ENCODE measurements at places on chromosomes 1 and 21.

- no peak for DNase-seq
These were observed 25.4 kb upstream of the TENT5B start for GRCh38 chr1:27038020-27038419.

DNA sequence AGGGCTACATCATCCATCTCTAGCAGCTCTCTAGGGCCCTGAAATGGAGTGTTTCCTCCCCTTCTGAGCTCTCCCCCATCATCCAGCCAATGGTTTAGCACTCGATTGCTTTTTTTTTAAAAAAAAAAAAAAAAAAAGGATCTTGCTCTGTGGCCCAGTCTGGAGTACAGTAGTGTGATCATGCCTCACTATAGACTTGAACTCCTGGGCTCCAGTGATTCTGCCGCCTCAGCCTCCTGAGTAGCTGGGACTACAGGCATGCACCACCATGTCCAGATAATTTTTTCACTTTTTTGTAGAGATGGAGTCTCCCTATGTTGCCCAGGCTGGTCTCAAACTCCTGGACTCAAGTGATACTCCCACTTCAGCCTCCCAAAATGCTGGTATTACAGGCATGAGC lies 12.1 kb upstream of the ITPKB start:
- no peak for DNase-seq

- DNase-seq = peak; percentile 53
These were observed 43.9 kb downstream of the DUSP10 start for GRCh38 chr1:221697923-221698425.

DNA sequence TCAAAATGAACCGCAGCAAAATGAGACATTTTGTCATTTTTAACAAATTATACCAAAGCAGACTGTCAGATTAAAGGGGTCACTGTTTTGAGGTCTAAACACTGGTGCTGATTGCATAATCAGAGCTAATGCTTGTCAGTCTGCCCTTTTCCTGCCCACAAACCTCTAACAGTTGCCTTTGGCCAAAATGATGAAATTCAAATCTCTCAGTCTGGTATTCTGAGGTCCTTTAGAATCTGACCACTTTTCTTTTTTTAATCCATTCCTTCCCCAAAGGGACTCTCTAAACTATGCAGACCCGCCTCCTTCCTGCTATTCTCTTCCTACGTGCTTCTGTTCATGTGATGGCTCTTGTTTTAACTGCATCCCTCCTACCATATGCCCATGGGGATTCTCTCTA lies 145.2 kb upstream of the SPATA6 start:
- DNase-seq = peak; percentile 9

DNA sequence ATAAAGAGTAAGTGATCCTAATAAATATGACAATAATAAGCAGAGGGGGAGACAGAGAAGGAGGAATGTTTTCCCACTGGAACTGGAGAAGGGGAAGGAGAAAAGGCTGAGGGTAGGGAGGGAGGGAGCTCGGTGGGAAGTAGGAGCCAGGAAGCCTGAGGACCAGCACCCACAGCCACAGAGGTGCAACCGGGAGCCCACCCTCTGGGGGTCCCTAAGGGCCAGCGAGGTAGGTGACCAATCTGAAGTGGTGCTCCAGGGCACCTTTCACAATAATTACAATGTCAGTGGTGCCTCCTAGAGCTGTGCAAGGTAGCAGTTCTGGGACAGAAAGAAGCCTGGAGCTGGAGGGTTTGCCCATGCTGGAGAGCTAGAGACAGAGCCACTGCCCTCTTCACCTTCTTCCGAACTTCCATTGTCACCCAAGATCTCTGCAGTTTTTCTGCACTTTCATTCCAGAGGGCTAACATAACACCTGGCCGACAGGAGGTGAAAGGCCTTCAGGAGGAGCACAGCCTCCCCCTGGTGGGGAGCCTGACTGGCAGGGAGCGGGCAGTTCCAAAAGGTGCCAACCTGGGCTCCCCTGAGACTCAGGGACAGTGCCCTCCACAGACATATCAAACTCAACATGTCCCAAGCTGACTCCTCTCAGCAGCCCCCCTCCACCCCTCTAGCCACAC lies 4.1 kb upstream of the AHCYL1 start:
- no peak for DNase-seq

- DNase-seq = no peak
These were observed 21.1 kb downstream of the MAN1A2 start for GRCh38 chr1:117388328-117388727.

DNA sequence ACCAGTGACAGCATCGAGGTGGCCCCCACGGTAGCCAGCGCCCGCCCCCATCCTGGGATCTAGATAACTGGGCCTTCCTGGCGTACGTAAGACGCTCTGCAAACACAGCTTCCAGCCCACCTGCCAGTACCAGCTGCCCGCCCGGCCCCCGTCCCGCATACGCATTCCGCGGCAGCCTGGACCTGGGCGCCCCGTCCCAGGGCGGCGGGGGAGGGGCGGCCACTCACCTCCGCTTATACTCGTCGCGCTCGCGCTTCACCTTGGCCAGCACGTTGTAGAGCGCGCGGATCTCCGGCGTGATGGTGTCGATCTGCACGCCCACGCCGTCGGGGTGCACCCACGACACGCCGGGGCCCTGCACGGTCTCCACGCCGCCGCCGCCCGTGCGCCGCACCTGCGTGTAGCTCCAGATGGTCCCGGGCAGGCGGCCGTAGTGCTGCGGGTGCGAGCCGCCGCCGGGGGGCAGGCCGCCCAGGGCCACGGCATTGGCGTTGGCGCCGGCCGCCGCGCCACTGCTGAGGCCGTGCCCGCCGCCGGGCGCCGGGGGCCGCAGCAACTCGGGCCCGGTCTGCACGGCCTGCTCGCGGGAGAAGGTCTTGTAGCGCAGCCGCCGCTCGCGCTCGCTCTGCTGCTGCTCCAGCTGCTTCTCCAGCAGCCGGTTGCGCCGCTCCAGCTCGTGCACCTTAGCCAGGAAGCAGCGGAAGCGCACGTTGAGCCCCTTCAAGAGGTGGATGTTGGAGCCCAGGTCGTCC lies 859 bp downstream of the IFFO2 start:
- DNase-seq = no peak
